ENCODE measurements at places on chromosomes 11 and 22.

GRCh38 chr11:74680703-74681531 is 50.3 kb downstream of the CHRDL2 start:
- no peak for DNase-seq

- DNase-seq, result no peak
These were observed 8.0 kb downstream of the TTC17 start for GRCh38 chr11:43366677-43367076.

GRCh38 chr22:36022162-36022561 is 6.5 kb downstream of the RBFOX2 start:
- no peak for DNase-seq

DNA sequence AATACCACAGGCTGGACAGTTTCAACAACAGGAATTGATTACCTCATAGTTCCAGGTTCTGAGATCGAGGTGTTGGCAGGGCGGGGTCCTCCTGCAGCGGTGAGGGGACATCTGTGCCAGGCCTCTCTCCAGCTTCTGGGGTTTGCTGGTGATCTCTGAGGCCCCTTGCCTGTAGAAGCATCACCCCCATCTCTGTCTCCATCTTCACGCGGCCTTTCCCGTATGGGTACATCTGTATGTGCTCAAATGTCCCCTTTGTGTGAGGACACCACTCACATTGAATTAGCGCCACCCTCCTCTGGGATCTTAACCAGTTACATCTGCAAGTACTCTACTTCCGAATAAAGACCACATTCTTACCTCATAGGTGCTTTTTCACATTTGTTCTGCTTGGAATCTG is 1029.9 kb downstream of the BRD1 start:
- no peak for DNase-seq

GRCh38 chr11:59641156-59641555 is 25.6 kb upstream of the OSBP start:
- no peak for DNase-seq

GRCh38 chr11:35539256-35539655 is 13.8 kb upstream of the PAMR1 start:
- no peak for DNase-seq

- DNase-seq, result peak; percentile 85
These were observed 841 bp downstream of the RIC8A start for GRCh38 chr11:208181-208916.

DNA sequence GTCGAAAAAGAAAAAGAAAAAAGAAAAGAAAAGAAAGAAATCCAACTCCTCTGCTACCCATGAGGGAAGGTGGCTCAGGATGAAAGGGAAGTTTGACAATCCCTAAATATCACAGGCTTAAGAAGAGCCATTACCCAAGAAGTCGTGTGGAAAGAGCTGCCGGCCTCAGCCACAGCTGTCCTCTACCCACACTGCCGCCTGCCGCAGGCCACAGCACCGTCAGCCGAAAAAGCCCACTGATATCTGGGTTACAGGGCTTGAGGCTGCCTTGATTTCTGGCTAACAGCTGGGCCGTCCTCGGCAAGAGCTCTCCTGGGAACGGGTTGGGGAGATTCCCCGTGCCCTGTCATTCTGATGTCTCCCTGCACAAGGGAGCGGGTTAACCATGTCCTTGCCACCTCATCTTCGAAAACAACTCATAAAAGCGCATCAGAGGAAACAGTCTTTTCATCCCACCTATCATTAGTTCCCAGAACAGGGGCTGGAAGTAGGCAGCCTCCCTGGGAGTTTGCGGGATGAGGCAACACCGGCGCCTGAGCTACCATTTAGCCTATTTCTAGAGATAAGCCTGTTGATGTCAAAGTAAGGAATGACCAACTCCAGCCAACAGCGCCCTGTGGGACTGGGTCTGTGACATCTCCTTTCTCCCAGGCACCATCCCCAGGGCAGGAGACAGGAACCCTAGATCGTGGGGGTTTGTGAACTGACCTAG is 21.8 kb upstream of the SNX32 start:
- DNase-seq, result no peak

- no peak for DNase-seq
These were observed 11.5 kb downstream of the CTTN start for GRCh38 chr11:70409871-70410270.

GRCh38 chr11:86637988-86638387 is 34.4 kb downstream of the ME3 start:
- DNase-seq, result no peak

- no peak for DNase-seq
These were observed 28.6 kb downstream of the MMP20 start for GRCh38 chr11:102596578-102596977.

- DNase-seq, result no peak
These were observed at the start of gene NR1H3 for GRCh38 chr11:47257517-47258316. TSS of gene NR1H3 (plus strand) at chr11:47257996. CDS start at chr11:47259217, 1,221 bp downstream.

DNA sequence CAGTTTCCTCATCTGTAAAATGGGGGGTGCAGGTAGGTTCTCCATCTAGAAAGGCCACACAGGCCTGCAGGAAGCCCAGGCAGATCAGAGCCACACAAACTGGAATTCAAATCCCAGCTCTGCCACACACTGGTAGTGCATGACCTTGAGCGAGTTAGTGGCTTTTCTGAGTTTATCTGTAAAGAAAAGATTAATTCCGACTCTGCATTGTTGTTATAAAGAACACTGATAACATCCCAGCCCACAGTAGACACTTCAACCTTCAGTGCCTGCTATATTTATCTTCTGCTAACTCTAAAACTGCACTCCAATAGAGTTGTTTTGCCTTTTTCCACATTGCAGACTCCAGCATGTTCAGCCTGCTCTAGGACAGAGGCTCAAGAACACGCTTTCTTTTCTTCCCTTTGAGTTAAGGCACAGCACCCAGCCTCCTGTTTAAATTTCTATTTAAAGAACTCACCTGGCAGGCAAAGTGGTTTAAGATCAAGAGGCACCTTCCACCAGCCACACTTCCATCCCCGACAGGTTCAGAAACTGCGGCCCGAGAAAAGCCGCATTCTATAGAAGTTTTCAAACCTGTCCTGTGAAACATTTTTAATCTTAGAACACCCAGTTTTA is 133.9 kb downstream of the PLEKHA7 start:
- no peak for DNase-seq

DNA sequence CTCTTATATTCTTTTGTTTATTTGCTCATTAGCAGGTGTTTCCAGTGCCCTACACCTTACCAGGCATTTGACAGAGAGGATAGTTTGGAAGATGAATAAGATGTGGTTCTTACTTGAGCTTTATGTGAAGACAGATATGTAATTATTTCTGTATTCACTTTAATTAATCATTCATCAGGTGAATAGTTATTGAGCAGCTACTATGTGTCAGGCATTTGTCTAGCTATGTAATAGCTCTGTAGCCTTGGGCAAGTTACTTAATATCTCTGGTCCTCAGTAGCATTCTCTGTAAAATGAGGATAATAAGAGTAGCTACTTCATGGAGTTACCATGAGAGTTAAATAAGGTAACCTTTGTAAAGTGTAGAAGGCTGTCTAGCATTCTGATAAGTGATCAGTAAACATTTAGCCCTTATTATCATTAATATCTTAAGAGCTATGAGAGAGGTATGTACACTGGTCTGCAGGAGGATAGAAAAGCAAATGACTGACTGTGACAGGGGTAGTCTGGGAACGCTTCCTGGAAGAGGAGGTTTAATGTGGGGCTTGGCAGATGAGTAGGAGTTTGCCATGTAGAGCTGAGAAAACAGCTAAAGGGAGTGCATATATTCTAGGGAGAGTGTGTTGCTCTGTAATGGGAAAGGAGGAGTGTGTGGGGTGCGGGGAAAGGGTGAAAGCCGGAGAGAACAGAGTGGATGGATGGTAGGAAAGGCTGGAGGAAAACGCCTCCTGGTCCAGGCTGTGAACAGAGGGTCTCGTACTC is 56.1 kb downstream of the MICAL2 start:
- no peak for DNase-seq

- DNase-seq, result no peak
These were observed 98.3 kb downstream of the EMSY start for GRCh38 chr11:76543006-76543703.

GRCh38 chr11:6603287-6604080 is at the start of the genes ILK and RRP8:
TSS of gene ILK (plus strand) at chr11:6603774. CDS start at chr11:6604272, 498 bp downstream.
TSS of gene RRP8 (minus strand) at chr11:6603616. CDS start at chr11:6603502, 114 bp downstream.
- DNase-seq, result peak; percentile 93

DNA sequence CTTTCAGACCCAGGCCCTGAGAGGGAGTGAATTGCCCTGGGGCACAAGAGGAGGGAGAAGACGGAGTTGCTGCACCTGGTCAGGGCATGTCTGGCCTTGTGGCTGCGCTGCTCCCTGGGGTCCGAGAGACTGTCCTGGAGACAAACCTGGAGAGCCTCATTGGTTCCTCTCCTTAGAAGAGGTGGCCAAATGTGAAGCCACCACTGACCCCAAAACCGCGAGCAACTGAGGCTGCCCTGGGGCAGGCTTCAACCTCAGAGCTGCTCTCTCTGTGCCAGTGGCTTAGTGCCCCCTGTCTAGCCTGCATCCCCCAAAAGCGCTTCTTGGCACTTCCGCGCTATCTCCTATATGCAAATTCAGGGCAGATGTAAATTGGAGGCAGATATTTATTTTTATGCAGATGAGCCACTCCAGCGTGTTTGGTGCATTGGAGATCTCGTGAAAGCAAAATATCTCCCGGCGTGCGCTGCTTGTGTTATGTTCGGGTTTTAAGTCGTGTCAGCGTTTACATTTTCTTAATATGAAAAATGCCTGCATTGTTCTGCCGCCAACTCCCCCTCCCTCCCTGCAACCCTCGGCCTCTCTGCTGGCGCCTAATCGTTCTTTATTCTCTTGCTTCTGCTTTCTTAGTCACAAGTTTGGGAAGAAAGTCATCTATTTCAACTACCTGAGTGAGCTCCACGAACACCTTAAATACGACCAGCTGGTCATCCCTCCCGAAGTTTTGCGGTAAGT is 69.5 kb downstream of the ARHGAP8 start:
- DNase-seq, result no peak

- no peak for DNase-seq
These were observed 28.3 kb downstream of the DRD2 start for GRCh38 chr11:113446938-113447337.

DNA sequence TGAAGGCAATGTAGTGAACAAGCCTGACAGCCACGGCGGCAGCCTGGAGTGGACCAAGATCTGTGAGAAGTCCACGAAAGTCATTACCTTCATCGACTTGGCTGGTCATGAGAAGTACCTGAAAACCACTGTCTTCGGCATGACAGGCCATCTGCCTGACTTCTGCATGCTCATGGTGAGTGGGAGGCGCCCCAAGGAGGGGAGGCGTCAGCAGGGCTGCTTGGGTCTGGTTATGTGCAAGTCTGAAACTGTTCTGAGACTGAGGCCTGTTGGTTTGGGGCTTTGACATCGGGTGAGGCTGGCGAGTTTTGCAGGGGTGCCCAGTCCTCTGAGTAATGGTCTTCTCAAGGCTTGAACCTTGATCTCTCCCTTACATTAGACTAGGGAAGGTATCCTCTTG is 11.1 kb downstream of the GTPBP1 start:
- DNase-seq, result no peak

DNA sequence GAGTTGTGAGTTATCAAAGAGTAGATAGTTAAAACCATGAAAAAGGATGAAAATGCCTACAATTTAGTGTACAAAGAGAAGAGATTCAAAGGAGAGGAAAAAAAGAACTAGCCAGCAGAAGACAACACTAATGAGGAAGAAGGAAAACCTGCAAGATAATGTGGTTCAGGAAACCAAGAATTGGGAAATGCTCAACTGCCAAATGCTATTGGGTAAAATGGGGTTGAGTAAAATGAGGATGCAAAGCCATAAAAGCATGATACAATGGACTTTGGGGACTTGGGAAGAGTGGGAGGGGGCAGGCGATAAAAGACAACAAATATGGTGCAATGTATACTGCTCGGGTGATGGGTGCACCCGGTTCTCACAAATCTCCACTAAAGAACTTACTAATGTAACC is 7.6 kb upstream of the OR52K2 start:
- no peak for DNase-seq

DNA sequence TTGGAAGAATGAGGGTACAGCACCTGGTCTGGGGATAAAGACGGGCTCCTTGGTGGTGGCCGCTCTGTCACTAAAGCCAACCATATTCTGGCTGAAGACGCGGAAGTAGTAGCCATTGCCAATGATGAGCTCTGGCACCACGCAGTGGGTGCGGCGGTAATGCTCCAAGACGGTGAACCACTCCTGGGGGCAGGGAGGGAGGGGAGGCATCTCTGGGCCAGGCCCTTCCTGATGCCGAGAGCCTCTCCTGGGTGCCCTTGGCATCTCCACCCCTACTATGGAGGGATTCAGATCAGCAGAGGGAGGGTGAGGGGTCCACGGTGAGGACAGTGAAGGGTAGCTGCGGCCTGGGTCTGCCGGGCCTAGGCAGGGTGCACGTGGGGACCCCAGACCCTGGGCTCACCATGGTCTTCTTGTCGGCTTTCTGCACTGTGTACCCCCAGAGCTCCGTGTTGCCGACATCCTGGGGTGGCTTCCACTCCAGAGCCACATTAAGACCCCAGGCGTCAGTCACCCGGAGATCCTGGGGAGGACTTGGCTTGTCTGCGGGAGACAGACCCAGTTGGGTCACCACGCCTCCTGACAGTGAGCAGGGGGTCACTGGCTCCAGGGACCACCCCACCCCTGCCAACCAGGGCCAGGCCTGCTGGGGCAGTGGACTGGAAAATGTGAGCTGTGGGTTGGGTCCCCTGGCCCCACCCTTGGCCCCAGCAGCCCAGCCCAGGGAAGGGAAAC is 19.5 kb downstream of the MYBPC3 start:
- DNase-seq, result no peak

GRCh38 chr11:120326228-120326627 is 1.1 kb downstream of the TLCD5 start:
- no peak for DNase-seq

DNA sequence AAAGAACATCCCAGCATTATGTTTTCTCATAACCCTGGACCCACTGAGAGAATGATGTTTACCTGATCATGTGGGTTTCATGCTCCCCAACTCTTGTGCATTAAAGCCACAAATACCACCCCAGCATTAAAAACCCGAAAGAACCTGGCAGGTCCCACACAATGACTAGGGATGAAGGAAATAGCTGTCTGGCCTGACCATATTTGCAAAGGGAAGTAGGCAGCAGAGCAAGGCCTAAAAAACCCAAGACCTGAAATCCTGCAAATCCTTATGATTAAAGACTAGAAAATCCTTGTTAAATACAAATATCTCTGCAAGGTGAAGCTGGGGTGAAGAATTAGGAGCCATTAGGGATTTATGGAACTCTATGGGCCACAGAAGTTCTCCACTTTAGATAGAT is 23.7 kb downstream of the PAK1 start:
- no peak for DNase-seq

DNA sequence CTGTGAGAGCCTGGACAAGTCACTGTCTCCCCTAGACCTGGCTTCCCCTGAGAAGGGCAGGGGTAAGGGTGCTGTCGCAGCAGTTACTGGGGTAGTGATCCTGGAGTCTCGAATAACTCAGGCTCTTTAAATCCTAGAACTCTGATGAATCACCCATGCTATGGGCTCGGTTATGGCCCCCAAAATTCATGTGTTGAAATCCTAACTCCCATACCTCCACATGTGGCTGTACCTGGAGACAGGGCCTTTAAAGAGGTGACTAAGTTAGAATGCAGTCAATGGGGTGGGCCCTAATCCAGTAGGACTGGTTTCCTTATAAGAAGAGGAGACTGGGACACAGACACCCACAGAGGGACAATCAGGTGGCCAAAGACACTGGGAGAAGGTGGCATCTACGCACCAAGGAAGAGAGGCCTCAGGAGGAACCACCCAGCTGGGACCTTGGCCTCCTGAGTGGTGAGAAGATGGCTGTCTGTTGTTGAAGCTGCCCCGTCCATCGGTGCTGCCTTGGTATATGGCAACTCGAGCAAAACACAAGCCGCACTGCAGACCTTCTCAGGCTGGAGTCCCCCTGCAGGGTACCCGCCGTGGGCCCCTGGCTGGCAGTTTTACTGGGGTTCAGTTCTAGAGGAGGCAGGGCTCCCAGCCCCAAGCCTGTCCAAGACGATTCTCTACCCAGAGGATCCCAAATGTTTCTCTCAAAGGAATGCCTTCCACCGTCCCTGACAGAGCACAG is 48.8 kb upstream of the SHISAL1 start:
- DNase-seq, result no peak

Measured in CD4-positive, alpha-beta T cell treated with Interleukin-12 subunit alpha and Interleukin-12 subunit beta, for 1 hour (primary cell).